ENCODE measurements at places on chromosomes 5 and 9.
A peak's percentile ranks its signal among the peaks of the same experiment; 100 is the strongest.

DNA sequence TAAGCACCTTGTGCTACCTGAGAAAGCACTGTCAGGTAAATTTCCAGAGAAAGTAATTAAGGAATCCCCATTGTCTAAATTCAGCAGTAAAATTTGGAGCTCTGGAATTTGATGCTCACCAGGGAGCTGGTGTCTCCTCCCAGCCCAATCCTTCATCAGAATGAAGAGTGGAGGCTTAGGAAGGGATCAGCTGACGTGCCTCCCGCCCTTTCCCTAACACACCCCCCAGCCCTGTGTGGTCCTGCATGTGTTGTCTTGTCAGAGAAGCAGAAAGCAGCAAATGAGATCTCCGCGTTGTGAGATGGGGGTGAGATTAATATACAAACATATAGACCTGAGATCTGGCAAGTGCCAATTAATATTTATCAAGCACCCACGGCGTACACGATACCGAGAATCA, 26.9 kb upstream of the BARHL1 start:
- DNase-seq: no peak

GRCh38 chr9:126522612-126523356, 90.9 kb upstream of the LMX1B start:
- DNase-seq: no peak

- peak; percentile 48 for DNase-seq
These were observed 9.3 kb downstream of the STOM start for GRCh38 chr9:121360601-121361374.

DNA sequence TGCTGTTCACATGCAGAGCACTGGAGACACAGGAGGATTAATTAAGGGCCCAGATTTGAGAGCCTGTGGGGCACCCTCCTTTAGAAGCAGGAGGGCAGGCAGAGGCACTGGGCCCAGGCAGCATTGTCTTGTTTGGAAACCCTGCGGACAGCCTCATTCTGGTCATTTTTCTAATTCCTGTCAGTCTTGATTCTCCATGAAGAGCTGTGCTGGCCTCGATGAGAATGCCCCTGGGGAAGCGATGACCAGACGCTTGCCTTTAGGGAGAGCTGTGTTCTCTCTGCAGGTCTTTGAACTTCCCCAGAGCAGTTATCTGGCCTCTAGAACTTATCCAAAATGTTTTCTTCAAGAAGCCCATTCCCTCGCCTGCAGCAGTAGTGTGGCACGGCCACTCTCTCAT, 117.8 kb upstream of the PTCH1 start:
- DNase-seq: no peak

- no peak for DNase-seq
These were observed 317.6 kb downstream of the ARRDC3 start for GRCh38 chr5:91065496-91065895.

DNA sequence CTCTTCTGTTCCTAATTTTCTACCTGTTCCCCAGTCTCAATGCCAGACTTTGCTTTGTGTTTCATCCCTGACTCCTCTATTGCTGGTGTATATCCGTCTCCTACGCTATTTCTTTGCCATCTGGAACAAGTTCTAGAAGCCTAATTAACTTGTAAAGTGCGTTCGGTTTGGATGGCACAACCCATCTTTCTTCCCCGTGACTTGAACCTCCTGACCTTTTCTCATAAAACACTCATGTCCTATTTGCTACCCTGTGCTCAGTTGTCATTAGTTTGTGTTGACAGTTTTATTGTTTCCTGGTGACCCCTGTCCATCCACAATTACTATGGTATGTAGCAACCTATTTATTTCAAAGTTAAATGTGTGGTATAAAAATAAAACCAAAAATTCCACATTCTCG, 323.5 kb downstream of the TLE4 start:
- DNase-seq: no peak
